Peyer's patch (tissue), 4 donors: ENCODE measurements at places on chromosomes 1 and 21.

DNA sequence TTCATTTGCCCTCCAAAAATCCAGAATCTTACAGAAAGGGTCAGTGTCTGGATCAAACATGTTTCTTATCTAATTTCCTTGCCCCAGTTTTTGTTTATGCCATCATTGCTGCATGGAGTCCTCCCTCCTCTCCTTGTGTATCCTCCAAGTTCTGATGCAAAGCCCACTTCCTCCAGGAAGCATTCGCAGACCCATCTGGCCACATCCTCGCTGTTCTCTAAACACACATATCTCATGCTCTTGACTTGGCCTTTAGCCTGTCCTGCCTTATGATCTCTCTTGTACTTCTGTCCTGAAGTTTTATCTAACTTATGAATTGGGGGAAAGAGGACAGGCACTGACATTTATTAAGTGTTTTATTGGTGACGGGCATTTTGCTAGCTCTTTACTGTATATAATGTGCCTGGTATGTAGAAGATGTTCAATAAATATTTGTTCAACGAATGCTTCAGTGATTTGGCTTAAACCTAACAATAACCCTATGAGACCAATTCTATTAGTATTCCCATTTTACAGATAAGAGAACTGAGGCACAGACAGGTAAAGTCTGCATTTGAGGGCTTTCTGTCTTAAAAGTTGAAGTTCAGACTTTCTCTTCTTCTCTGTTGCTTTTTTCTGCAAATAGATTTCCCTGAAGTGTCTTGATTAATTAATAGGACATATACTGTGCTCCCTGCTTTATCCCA lies 19.2 kb upstream of the ID3 start:
- peak; percentile 76 for DNase-seq
- H3K36me3 ChIP-seq, result no peaks in the 10 kb centered on the region
- no peaks in the 10 kb centered on the region for H3K27me3 ChIP-seq
- H3K27ac ChIP-seq, result peak overlapping the region; percentile 70

DNA sequence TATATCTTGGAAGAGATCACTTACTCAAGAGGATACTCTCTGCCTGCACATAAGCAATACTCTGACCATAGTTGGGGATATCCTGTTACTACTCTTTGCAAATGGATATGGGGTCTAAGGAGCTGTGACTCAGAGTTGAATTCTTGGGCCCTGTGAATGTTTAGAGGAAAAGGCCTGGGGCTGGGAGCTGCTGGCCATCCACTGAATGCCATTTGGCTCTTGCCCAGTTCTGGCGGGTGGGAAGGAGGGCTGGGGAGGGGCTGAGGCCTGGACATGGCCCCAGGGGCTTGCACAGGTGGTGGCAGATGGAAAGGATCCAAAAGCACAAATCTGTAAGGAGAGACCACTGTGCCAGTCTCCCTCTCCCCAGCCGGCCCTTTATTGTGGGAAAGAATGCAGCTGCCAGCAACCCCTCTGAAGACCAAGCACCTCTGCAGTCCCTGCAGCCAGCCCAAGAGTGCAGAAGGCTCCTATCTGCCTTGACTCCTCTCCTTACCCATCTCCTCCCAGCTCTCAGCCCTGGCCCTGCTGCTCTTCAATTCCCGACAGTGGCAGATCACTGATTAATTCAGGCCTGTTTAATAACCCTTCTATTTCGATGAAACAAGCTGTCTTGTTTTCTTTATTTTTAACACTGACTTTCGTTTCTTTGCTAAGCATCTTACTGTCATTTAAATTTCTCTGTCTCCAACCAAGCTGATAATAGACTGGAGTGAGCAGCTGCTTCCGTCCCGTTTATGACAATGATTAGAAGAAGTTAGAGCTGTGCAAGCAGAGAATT lies 12.1 kb downstream of the PLXNA2 start:
- H3K27ac ChIP-seq, result no peak overlapping the region
- no peak for DNase-seq
- H3K4me1 ChIP-seq, result peaks cover 3% of the 10 kb centered on the region
- no peak overlapping the region for H3K4me3 ChIP-seq
- H3K27me3 ChIP-seq, result no peaks in the 10 kb centered on the region

DNA sequence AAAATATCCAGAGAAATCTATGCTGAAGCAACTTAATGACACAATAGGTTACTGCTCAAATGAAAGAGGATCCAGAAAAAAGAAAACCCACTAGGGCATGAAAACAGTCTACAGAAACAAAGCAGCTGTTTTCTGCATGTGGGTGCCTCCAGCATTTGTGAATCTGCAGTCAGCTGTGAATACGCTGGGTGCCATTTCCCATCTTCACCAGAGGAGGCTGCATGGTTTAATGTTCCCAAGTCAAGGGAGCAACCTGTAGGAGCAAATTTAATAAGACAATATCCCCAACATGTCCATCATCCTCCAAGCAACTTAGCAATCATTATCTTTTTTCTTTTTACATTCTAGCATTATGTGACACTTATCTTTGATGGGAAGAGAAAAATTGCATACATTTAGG lies 396.6 kb downstream of the BRINP2 start:
- H3K4me1 ChIP-seq, result no peaks in the 10 kb centered on the region
- H3K4me3 ChIP-seq, result no peak overlapping the region
- H3K27me3 ChIP-seq, result no peaks in the 10 kb centered on the region

- H3K27me3 ChIP-seq, result no peaks in the 10 kb centered on the region
- no peak overlapping the region for H3K27ac ChIP-seq
- H3K4me1 ChIP-seq, result no peaks in the 10 kb centered on the region
- no peak overlapping the region for H3K4me3 ChIP-seq
- H3K36me3 ChIP-seq, result no peaks in the 10 kb centered on the region
- DNase-seq, result no peak
Measured at GRCh38 chr1:46277658-46278373, 25.6 kb downstream of the LRRC41 start.

DNA sequence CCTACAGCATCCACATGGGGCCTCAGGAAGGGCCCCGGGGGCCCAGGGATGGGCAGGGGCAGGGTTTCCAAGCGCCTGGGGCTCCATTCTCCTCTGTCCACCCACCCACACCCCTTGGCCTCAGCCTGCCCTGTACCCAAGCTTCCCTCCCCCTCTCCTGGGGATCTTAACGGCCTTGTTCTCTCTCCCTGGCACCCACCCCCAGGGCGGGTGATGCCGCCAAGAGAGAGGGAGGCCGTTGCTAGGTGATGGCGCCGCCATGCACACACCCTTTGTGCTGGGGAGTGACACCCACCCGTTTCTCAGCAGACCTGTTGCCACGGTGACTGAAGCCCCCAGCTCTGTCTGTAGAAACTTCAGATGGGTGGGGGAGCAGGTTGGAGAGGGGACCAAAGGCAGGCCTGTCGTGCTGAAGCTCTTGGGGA lies 7.6 kb downstream of the GPR37L1 start:
- no peak overlapping the region for H3K4me3 ChIP-seq
- H3K4me1 ChIP-seq, result no peaks in the 10 kb centered on the region
- H3K27me3 ChIP-seq, result no peaks in the 10 kb centered on the region
- no peaks in the 10 kb centered on the region for H3K36me3 ChIP-seq
- no peak for DNase-seq
- H3K27ac ChIP-seq, result no peak overlapping the region

DNA sequence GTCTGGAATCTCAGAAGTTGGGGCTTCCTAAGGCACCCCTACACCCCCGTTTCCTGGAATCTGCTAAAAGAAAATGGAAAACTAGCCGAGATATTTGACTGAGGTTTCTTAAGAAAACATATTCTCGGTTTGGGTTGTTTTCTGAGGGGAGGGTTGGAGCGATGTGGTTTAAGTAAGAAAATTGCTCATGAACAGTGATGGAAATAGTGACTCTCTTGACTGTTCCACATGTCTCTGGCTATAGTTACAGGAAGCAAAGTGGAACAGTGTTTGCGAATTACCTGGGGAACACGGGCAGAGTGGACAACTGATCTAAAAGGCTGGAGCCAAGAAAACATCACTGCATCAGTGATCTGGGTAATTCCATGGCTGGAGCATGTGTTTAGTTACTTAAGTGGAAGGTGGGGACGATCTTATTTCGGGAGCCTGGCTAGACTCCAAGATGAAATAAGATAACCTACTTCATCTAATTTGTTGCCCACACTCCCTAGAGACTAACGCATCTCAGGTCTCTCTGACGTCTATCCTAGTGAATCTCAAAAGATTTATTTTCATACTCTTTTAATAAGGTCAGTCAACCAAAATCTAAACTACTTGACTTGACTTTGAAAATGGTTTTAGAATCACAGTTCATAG lies 92.4 kb downstream of the KCNJ15 start:
- DNase-seq, result no peak
- no peaks in the 10 kb centered on the region for H3K27me3 ChIP-seq
- no peaks in the 10 kb centered on the region for H3K4me1 ChIP-seq
- H3K4me3 ChIP-seq, result no peak overlapping the region

- no peak overlapping the region for H3K27ac ChIP-seq
- no peak for DNase-seq
- no peaks in the 10 kb centered on the region for H3K4me1 ChIP-seq
Measured at GRCh38 chr1:115186711-115187265, 97.5 kb upstream of the TSPAN2 start.

GRCh38 chr1:178926046-178926445 lies 55.2 kb upstream of the ANGPTL1 start:
- no peaks in the 10 kb centered on the region for H3K27me3 ChIP-seq
- no peak overlapping the region for H3K4me3 ChIP-seq
- no peak for DNase-seq
